ENCODE measurements at places on chromosomes 12 and 14.

DNA sequence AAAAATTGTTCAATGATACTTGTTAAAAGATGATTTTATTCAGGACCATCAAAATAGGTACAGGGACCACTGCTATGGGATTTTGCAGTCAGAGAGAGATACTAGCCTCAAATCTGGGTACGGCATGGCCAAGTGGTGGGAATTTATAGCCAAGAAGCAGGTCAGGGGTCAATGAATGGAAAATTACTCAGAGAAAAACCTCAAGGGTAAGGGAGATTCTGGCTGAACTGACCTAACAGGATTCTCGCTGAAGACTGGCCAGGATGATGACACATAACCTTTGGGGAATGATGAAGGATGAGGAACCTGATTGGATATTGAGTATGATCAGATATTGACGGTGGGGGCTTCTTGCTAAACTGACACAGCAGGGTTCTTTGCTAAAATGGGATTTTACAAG lies 32.7 kb downstream of the DEPDC4 start:
- no peak for DNase-seq

GRCh38 chr14:64444984-64445845 lies 20.1 kb upstream of the AKAP5 start:
- DNase-seq = no peak

DNA sequence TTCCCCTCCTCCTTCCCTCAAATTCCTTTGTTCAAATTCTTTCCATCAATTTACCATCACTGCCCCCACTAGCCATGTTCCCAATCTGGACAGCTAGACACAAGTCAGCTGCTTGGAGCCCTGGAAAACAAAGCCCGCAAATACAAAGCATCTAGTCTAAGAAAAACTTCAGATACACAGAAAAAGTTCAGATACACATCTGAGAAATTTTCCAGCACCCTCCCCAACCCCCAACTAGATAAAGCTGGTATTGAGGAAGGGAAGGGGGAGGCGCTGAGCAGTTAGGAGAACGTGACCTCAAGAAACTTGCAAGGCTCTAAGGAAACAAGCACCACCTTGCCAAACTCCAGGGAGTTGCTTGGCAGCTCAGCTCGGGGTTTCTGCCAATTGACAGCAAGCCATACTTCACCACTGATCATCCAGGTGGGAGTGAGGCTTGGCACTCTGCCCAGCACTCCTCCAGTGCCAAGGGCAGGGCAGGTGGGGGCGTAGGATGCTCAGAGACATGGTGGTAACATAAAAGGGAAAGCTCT lies 5.1 kb upstream of the CNIH1 start:
- DNase-seq = no peak

- DNase-seq = no peak
Observed at GRCh38 chr12:98745578-98746391, 100.7 kb downstream of the APAF1 start.

GRCh38 chr12:71315328-71315985 lies 124.1 kb upstream of the LGR5 start:
- no peak for DNase-seq
